Natural killer cell (primary cell): ENCODE measurements at places on chromosomes 2 and 18. TPM values are rescaled to one million over a fixed set of nuclear protein-coding genes. Genes with fewer than 3 reads are reported as not detected.

The EVX2 gene
- total RNA-seq = not detected

The KHK gene
- 4.0 TPM for total RNA-seq

The CPLX4 gene
- total RNA-seq = not detected

The FER1L5 gene
- not detected for total RNA-seq

DNA sequence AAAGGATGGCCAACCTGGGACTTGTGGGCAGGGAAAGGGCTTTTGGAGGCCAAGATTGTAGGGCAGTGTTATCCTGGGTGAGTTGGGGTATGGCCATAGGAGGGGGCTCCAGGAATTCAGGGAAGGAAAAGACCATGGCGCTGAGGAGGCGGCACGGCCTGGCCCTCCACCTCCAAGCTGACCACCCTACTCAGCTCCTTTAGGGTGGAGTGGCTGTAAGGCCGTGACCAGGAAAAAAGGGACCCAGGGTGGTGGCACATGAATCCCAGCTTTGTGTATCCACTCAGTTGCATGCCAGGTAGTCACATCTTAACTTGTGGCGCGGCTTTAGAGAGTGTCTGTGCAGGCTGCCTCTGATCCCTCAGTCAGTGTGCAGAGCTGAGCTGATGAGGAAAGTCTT, 168.1 kb downstream of the AGAP1 start:
- DNase-seq = no peak

DNA sequence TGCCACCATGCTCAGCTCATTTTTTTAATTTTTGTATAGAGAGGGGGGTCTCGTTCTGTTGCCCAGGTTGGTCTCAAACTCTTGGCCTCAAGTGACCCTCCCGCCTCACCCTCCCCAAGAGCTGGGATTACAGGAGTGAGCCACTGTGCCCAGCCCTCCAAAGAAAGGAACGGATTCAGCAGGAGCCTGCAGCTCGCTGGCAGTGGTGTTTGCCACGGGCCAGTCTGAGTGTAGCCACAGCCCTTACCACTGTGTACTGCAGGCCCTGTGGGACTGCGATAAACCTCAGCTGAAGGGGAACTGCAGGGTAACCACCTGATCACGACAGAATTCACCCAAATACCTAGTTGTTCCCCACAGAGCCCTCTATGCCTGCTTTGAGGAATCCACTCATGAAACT, 6.8 kb downstream of the COPS9 start:
- DNase-seq = no peak

- no peak for DNase-seq
These were observed 14.4 kb upstream of the ALLC start for GRCh38 chr2:3643371-3644245.

DNA sequence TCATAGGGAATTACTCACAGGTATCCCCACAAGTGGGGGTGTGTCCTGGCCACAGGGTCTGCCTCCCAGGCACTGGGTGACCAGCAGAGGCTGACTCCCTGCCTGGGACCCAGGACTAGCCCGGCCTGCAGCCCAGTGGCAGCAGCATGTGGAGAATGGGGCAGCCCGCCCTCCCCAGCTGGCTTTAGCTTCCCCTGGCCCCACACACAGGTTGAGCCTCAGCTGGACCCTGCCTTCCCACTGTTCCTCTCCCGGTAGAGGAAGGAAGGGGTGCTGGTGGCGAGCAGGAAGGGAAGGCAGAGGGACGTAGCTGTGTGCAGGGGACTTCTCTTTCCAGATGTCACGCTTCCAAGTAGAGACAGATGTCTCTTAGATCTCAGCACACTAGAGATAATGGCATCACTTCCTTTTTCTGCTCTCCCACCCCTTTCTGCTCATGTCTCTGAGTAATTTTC, 51.4 kb downstream of the EMILIN2 start:
- DNase-seq = no peak

- DNase-seq = peak; percentile 81
These were observed 727 bp downstream of the NCOA1 start for GRCh38 chr2:24491542-24492420.

DNA sequence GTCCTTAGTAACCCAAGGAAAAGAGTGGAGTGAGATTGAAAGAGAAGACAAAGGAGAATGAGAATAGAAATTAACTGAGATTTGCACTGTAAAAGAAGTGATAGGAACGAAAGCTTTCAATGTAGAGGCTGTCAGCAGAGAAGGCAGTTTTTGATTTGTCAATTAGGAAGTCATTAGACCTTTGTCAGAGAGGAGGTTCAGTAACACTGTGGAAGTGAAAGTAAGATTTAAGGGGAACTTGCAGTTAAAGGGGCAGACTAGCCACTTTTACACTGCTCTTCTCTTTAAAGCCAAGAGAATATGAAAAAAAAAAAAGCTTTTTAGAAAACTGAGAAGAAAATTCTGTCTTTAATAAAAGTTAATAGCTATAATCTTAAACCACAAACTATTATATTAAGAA, 11.5 kb upstream of the KYNU start:
- DNase-seq = peak; percentile 7
